ENCODE measurements at places on chromosomes 7 and 10.

DNA sequence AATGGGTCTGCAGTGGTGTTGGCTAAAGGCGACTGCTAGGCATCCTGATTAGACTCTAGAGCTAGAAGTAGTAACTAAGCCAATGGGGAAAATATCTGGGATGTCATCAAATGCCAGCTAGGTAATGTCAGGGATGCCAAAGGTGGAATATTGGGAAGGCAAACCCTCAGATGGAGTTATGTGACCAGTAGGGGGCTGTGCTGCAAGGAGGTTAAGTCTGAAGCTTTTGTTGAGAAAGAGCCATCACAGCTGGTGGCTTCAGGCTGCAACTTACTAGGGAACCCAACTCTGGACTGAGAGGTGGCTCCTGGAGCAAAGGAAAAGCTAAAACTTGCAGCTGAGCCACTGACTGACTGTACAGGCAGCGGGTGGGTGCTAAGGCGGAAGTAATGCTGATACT lies 576.9 kb upstream of the GHITM start:
- no peak for DNase-seq

DNA sequence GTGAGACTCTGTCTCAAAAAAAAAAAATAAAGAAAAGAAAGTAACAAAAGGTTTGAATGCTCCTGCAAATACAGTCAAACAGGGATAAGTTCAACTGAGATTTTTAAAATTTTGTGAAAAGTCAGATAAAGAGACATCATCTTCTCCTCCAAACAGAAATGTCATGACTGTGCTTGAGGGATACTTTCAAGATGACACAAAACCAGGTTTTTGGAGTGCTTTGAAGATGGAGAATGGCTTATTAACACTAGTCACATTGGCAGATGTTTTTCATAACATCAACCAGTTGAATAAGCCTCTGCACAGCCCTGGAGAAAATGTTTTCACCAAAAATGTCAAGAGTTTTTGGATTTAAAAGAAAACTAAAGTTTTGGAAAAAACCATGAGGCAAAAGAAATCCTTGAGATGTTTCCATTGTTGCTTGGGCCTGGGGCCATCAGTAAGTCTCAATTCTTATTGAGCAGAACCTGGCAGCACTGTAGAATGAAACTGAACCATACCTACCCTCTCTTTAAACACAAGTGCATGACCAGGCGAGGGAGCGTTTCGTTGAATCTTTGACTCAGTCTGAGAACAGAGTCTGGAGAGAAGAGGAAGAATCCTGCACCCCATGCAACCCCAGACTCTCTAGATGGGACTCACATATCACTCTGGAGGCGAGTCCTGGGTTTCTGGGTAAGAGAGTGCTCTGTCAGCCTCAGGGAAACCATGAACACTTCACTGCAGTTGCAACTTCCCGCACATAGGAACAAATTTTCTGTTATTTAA lies 37.4 kb upstream of the PRKCQ start:
- DNase-seq: no peak

DNA sequence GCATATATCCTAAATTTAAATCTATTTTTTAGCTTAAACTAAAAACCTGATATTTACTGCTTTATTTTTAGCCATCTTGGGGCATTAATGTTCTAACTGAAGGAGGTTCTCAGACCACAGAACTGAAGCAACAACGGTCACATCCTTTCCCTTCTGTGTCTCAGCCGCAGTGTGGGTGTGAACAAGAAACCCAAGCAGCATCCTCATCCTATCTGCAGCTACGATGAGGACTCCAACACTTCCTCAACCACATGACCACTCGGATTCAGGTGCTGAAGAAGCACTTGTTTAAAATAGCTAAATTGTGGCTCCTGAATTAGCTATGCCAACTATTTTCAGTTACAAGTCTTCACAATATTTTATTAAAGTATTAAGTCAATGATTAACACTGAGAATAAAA lies 5.3 kb downstream of the ESYT2 start:
- DNase-seq: peak; percentile 23

GRCh38 chr7:130273081-130273932 lies 6.6 kb downstream of the CPA2 start:
- DNase-seq: no peak
